ENCODE measurements at places on chromosomes 5 and 9.

- no peak for DNase-seq
Measured at GRCh38 chr5:140011297-140011802, 31.7 kb downstream of the NRG2 start.

DNA sequence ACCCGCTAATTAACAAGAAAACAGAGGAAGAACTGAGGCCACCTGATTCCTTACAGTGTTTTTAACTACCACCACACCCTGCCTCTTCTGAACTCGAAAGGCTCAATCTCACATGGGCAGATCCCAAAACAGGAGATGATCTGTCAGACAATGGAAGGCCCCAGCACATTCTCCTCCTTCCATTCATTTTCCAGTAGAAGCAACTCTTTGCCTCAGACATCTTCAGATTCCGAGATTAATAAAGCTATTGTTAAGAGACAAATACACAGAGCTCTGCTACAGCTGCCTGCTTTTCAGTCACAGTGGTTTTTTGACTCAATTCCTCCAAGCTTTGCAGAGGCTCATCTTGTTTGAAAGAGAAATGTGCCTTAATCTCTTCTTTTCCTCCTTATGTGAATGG, 127.2 kb upstream of the ADAMTSL1 start:
- no peak for DNase-seq

DNA sequence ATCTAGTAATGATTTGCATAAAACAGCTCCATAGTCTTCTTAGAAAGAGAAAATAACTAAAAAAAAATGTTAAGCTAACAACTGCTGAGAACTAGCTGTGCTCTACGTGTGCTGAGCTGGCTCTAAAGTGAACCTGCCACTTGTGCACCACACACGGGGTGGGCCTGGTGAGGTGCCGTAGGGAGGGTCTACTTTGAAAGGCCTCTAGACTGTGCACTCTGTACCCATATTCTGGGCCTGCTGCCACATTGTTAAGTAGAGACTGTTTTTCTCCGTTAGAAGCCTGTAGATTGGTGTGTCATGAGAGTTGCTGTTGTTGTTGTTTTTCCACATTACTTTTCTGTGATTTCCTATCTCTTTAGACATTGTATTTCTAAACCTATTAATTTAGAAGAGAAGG, 93.9 kb downstream of the CD180 start:
- no peak for DNase-seq

- DNase-seq, result no peak
Measured at GRCh38 chr5:125961150-125961549, 462.1 kb upstream of the GRAMD2B start.

DNA sequence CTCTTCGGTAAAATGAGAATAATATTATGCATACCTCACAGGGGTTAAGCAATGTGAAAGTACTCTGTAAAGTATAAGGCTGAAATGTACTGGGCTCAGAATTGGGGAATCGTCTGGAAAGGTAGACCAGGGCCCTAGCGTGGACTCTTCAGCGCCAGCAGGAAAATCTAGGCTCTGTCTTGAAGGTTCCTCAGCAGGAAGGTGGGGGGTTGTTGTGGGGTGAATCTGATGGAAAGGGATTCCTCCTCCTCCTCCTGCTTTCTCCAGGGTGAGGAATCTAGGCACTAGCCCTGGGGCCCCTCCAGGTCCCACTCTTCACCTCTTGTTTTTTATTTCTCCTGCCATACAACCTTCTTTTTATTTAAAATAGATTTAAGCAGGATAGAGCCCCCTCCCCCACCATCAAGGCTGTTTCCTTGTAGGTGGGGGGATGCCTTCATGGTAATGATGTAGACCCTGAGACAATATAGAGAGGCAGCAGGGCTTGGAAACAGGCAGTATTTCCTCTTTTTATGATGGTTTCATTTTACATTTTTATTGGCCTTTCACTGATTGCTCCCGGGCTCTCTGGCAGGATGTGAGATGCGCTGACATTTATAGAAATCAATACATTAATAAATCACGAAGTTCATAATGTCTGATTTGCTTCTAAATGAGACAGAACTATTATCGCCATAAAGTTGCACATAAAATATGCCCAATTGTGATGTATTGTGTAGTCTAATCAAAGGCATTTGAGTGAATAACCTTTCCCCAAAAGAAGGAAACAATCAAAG, 78.9 kb upstream of the GABRP start:
- DNase-seq, result no peak

DNA sequence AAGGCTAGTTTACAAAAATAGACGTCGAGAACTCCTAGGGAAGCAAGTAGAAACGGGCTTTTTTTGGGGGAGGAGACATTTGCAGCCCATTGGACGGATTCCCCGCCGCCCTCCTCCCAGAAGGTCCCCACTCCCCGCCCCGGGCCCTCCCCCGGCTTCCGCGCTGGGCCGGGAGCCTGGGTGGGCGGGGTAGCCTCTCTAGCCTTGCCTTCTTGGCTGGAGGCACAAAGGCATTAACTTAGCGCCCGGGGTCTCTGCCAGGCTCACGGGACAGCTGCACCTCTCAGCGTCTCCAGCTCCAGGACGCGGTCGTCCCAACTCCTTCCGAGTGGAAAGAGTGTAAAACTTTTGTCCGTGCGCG, at the start of gene DMRTA1:
Gene DMRTA1, plus strand, starts transcription at position 236 of the 361 bp plus-strand sequence. CDS start 242 bp downstream, outside the sequence.
- peak; percentile 76 for DNase-seq

DNA sequence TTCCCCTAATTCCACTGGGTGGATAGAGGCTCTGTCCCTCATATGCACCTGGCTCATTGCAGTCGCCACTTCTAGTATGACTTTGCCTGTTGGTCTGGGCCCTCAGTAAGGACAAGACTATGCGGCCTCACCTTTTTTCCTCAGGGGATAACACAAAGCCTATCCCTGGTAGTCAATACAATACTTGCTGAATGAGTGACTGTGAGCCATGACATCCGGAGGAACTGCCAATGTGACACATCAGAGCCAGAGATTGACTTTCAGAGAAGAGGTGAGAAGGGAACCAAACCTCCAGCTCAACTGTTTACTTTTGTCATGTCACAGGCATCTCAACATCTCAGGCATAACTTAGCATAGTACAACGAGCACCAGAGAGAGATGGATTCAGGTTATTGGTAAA, 371.3 kb downstream of the DMRT2 start:
- no peak for DNase-seq

DNA sequence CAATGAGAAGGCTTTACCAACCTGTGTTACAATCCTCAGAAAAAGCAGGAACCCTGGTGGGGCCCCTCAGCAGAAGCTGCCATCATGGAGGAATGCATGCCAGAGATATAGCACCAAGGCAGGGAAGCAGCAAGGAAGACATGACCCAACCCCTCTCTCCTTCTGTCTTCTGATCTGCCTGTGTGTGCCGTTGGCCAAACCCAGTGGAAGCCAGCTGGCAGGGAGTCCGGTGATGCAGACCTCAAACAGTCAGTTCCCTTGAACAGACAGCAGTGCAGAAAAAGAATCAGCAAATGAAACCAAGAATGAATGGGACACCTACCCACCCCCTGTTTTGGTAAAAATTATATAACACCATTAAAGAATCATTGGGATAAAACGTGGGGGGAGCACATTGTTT, 234.2 kb downstream of the ZNF608 start:
- DNase-seq, result no peak

DNA sequence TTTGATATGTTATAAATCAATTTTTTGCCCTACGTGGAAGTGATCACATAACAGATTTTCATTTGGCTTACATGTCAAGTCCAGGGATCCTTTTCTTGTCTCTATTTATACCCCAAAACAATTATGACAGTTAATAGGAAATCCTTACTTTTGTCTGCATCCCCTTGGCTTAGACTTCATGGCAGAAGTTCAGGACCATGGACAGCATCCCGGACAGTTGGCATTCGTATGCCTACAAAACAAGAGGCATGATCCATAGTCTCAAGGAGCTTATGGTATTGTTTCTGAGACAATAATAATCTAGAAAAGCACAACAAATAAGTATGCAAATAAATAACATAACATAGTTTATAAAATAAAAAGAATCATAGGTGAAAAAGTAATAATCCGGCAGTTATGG, 214.3 kb upstream of the GRIA1 start:
- no peak for DNase-seq

- DNase-seq, result no peak
Measured at GRCh38 chr9:131076347-131077195, 19.8 kb upstream of the AIF1L start.

DNA sequence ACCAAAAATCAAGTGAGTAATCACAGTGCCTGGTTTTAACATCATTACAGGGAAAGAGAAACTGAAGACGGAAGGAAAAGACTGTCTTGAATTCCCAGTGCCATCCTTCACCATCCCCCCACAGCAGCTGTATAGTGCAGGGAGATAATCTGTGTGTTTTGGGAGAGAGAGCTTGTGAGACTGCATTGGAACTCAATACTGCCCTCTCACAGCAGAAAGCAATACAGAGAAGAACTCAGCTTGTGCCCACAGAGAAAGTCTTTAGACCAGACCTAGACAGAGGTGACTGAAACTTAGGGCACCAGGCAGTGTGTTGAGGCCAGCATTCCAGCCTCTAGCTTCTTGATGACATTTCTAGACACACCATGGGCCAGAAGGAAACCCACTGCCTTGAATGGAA, 754.7 kb upstream of the CDH6 start:
- DNase-seq, result no peak

- DNase-seq, result no peak
Measured at GRCh38 chr9:109440117-109440515, 58.0 kb downstream of the PTPN3 start.

- DNase-seq, result no peak
Measured at GRCh38 chr5:610011-610743, 2.0 kb upstream of the CEP72 start.

- DNase-seq, result no peak
Measured at GRCh38 chr9:15361737-15362136, 54.7 kb upstream of the TTC39B start.

DNA sequence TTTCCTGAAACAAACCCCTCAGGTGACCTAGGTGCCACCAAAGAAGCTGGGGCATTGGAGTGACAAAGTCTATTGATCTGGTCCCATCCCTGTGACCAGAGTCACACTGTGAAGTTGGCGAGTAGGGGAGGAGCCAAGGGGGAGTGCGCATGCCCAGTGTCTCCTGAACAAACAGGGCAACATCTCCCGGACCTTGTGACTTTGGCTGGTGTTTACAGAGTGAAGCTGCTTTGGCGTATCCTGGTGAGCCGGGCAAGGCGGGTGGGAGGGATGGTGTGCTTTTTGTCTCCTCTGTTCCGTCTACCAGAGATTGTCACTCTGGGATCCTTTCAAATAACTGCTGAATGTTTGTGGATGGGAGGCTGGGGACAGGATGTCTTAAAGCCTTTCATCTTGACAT, 204.5 kb downstream of the HSPA4 start:
- no peak for DNase-seq

- DNase-seq, result no peak
Measured at GRCh38 chr5:170985486-170985885, 123.7 kb downstream of the RANBP17 start.

DNA sequence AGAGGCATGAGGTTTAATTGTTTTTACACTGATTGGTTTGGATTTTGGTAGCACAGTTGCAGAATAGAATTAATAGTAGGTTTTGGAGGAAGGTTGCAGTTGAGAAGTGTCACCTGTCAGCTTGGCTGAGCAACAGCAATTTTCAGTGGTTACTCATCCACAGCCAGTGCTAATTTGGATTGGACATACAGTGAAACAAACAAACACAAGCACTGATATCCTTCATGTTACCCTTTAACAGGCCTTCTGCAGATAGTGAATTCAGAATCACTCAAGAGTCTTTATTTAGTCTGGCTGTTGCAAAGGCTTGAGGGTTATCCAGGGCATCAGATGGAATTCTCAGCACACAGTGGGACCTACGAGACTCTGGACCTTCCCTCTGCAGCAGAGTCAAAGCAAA, 31.8 kb upstream of the POU4F3 start:
- DNase-seq, result no peak

DNA sequence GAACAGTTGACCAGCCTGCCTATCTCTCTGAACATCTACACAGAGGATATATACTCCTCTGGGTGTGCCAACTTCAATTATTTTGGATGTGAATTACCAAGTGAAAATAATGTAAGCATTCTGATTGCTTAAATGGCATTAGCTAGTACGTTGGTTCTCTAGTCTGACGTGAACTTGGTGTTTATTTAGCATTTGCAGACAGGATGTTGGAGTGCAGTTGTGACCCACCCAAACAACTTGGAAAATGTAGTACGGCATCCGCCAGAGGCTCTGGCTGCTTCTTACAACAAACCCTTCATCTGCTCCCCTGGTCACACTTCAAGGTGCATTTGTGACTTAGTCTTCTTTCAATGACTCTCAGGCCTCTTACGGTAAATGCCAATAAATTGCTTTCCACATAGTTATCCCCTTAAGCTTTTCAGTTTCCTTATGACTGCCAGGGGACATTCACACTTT, 616.6 kb downstream of the PDE4D start:
- DNase-seq, result no peak

GRCh38 chr5:109388407-109388806, 21.4 kb downstream of the PJA2 start:
- DNase-seq, result no peak

GRCh38 chr9:130639866-130640555, 24.4 kb upstream of the PRDM12 start:
- DNase-seq, result no peak

GRCh38 chr9:125747053-125747764, at the start of gene PBX3:
PBX3 (plus strand) TSS chr9:125747373.
- DNase-seq, result peak; percentile 46

- DNase-seq, result no peak
Measured at GRCh38 chr5:176916337-176916736, 17.2 kb upstream of the HK3 start.

All from C1 segment of cervical spinal cord (tissue), 14 donors.